A549 treated with AZD2906 at 1 μM for 4 hours (cell line): ENCODE measurements at places on chromosomes 1 and 21. TPM values are rescaled to one million over a fixed set of nuclear protein-coding genes. Genes with fewer than 3 reads are reported as not detected.

HPDL gene
- total RNA-seq = 2.5 to 3.8 TPM (median 3.2 TPM) in 5 replicates

TRABD2B gene
- 2.5 to 4.5 TPM (median 4.0 TPM) in 5 replicates for total RNA-seq

ERICH3 gene
- not detected in 5 replicates for total RNA-seq

TM2D1 gene
- total RNA-seq = 21.0 to 29.5 TPM (median 22.9 TPM) in 5 replicates

SLFNL1 gene
- 0.02 to 0.05 TPM (median 0.05 TPM) in 3 of 5 replicates, not detected in the others for total RNA-seq

ELOA gene
- 26.3 to 35.0 TPM (median 27.4 TPM) in 5 replicates for total RNA-seq

KCNA2 gene
- 0.02 to 0.05 TPM (median 0.03 TPM) in 5 replicates for total RNA-seq

LCE2A gene
- total RNA-seq = not detected in 5 replicates

GBP4 gene
- 0.02 to 0.09 TPM in 2 of 5 replicates, not detected in the others for total RNA-seq
